ENCODE measurements at places on chromosomes 11 and 22.

GRCh38 chr22:49768077-49768910 lies 59.4 kb downstream of the BRD1 start:
- DNase-seq: no peak

GRCh38 chr22:38167988-38168407 lies 13.6 kb downstream of the PLA2G6 start:
- DNase-seq: no peak

- peak; percentile 43 for DNase-seq
These were observed 19.3 kb downstream of the GTPBP1 start for GRCh38 chr22:38724926-38725571.

GRCh38 chr11:128468111-128468510 lies 119.2 kb downstream of the ETS1 start:
- no peak for DNase-seq

DNA sequence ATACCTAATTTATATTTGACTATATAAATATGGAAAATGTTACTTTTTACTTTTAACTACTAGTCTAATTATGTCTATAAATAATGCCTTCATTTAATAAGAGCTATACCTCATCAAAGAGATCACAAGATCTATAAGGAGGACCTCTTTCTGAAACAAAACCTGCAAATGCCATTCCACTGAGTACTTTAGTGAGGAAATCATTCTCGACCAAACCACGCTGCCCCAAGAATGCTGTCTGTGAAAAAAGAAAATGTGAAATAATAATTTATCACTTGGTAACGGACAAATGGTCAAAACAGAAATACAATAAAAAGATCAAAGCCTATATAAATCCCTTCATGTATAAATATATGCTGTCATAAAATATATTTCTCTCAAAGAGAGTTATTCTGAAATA lies 301.7 kb downstream of the SBF2 start:
- no peak for DNase-seq

DNA sequence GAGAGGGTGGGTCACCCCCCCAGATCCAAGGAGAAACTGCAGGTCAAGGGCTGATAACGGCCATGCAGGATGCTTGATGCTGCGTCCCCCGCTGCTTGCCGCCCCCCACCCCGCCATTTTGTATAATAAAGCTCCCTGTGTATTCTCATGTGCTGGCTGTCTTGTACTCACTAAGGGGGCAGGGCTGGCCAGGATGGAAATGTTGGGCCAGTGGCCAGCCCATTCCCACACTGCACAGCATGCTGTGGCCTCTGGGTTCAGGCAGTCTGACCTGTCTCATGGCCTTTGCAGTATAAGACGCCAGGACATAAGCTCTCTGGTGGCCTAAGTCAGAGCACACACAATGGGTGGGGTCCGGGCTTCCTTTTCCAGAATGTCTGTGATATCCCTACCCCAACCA lies 421 bp upstream of the PRR33 start:
- no peak for DNase-seq

DNA sequence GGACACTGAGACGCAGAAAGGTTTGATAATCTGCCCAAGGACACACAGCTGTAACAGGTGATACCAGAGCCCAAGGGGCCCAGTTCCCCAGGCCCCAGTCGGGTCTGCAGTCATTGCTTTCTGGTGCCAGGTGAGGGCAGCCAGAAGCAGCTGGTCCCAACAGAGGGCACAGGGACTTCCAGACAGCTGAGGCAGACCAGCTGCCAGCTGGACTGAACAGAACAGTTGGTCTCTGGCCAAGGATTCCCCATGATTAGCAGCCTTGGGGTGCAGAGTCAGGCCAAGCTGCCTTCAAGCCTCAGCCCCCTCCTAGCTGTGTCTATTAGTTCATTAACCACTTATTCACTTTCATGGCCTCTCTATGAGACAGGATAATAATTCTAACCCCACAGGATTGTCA lies 105.6 kb downstream of the RRAS2 start:
- DNase-seq: no peak
